ENCODE measurements at places on chromosomes 3 and 15.

DNA sequence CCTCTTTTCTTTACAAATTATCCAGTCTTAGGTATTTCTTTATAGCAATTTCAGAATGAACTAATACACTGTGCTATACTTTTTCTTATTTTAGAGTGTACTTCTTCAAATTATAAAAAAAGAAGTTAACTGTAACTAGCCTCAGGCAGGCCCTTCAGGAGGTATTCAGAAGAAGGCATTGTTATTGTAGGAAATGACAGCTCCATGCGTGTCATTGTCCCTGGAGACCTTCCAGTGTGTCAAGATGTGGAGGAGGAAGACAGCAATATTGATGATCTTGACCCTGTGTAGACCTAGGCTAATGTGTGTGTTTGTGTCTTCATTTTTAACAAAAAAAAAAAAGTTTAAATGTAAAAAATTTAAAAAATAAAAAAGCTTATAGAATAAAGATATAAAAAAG lies 55.5 kb downstream of the IL12A start:
- DNase-seq, result no peak

- DNase-seq, result no peak
These were observed 82.7 kb upstream of the NR2F2 start for GRCh38 chr15:96247621-96248305.

GRCh38 chr3:8993331-8993730 lies 30.1 kb upstream of the RAD18 start:
- no peak for DNase-seq

GRCh38 chr15:92049290-92049989 lies 195.9 kb downstream of the SLCO3A1 start:
- DNase-seq, result no peak

Measured in mesenteric fat pad (tissue), 1 donor.